Central memory CD4-positive, alpha-beta T cell (primary cell): ENCODE measurements at places on chromosomes 12 and 14.

DNA sequence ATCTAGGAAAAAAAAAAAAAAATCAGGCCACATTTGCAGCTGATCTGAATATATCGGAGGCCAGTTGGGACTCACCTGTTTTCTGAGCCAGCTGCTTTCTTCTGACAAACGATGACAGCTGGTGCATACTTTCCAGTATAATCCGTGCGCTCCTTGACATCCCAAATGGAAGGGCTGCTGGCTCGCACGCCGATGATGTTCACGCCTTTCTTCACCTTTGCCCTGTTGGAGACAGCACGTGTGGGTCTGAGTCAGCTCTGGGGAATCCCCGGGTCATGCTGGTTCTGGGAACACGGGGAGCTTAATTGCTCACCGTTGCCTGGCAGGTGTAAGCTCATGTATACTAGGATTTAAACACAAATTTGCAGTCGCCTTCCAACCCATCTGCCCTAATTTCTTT lies 372.8 kb downstream of the TMEM132D start:
- no peak for DNase-seq

DNA sequence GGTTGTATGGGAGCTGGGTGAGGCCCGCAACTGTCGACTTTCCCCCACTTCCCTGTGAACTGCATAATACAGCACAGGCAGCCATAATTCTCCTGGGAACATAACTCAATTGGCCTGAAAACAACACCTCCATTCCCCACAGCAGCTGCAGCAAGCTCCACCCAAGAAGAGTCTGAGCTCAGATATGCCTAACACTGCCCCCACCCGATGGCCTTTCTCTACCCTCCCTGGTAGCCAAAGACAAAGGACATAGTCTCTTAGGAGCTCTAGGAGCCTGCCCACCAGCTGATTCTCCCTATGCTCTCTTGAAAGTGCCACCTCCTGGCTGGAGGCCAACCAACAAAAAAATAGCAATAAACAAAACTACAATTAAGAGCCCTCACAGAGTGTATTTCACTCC lies 542.7 kb upstream of the LMO3 start:
- no peak for DNase-seq

DNA sequence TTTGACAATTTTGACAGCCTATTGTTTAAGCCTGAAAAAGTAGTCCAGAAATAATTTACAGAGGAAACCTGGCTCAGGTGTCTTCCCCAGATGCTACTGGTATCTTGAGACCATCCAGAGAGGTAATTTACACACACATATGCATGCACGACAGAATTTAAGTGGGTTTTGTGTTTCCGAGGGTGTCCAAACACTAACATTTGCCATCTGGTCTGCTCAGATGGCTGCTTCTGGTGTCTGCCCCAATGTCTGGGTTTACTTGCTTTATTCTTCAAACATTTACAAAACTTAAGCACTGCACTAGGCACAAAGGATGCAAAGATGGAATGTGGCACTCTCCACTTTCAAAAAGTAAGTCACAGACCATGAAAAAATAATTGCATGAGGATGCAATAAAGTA lies 226.6 kb upstream of the EGLN3 start:
- DNase-seq, result no peak

DNA sequence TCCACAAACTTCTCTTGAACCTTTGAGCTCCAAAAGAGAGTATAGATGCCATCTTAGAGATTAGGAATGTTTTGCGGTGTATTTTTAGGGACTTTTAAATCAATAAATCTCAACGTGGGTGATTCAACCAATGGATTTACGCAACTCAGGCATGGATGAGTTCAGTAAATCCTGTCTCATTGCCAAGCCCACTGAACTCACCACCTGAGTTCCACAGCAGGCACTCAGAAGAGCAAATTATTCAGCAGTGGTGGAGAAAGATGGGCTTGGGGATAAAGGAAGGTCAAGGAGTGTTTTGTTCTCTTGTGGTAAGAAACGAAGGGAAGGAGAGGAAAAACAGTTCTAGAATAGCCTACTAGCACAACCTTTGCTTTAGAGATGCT lies 68.7 kb upstream of the HMGA2 start:
- no peak for DNase-seq

DNA sequence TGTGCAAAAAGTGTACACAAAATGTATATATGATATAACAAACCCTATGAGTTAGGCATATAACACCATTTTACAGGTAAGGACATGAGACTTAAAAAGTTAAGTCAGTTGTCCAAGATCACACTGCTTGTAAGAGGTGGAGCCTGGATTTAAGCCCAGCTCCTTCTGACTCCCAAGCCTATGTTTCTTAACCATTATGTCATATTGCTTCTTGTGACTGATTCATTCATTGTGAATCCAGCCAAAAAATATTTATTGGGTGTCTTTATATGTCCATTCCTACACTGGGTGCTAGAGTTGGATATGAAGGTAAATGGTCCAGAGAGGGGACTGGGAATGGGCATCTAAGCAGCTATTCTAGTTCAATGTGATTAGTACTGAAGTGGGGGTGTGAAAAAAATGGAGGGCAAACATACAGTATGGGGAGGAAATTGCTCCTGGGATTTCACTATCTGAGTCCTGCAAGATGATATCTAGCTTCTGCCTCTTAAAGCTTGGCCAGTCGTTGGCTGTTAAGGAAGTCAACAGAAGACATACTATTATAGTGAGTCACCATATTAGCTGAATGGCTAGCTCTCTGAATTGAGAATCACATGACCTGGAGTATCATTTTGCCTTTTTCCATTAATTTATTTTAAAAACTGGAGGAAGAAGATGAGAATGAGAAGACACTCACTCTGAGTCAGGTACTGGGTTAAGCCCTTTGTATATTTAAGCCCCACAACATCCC lies 28.8 kb downstream of the PAX9 start:
- DNase-seq, result no peak

- no peak for DNase-seq
Measured at GRCh38 chr12:3863756-3864155, 9.4 kb downstream of the PARP11 start.

- DNase-seq, result no peak
Measured at GRCh38 chr12:125304029-125304428, 238.8 kb downstream of the AACS start.

- peak; percentile 7 for DNase-seq
Measured at GRCh38 chr12:52873832-52874572, 25.2 kb upstream of the KRT78 start.

DNA sequence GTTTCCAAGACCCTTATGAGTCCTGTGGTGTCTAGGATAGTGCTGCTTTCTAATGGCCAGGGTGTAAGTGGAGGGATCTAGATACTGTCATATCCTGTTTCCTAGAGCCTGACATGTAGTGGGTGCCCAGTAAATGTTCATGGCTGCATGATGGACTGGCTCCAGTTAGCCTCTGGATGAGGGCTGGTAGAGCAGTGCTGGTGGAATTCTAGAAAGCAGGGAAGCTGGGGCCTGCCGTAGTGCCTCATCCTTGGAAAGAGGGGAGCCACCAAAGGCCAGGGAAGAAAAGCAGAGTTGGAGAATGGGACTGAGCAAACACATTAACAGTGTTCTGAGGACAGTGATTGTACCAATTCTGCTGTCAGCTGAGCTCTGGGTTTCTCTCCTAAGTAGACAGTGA lies 637 bp downstream of the GZMB start:
- DNase-seq, result no peak

GRCh38 chr14:69005432-69006148 lies 26.5 kb upstream of the ACTN1 start:
- DNase-seq, result no peak

- DNase-seq, result no peak
Measured at GRCh38 chr12:7966563-7966962, 30.6 kb upstream of the SLC2A3 start.

DNA sequence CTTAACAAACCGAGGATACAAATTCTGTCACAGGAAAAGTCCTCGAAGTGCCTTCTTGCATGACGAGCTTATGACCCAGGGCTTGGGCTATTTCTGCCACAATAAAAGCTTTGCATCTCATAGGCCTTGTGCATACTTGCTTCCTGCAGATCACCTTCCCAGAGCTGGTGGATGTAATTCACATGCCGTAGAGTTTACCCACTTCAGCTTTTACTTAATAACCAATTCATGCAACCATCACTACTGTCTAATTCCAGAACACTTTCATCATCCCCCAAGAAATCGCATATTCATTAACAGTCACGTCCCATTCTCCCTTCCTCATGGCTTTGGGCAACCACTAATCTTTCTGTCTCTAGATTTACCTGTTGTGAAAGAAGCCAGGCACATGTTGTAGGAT lies 9.0 kb upstream of the BDKRB1 start:
- no peak for DNase-seq

- no peak for DNase-seq
Measured at GRCh38 chr14:45649051-45649450, 396.0 kb upstream of the MIS18BP1 start.

GRCh38 chr12:1533602-1534304 lies 60.6 kb downstream of the FBXL14 start:
- peak; percentile 40 for DNase-seq

- no peak for DNase-seq
Measured at GRCh38 chr12:126198516-126198915, 1133.3 kb downstream of the AACS start.

DNA sequence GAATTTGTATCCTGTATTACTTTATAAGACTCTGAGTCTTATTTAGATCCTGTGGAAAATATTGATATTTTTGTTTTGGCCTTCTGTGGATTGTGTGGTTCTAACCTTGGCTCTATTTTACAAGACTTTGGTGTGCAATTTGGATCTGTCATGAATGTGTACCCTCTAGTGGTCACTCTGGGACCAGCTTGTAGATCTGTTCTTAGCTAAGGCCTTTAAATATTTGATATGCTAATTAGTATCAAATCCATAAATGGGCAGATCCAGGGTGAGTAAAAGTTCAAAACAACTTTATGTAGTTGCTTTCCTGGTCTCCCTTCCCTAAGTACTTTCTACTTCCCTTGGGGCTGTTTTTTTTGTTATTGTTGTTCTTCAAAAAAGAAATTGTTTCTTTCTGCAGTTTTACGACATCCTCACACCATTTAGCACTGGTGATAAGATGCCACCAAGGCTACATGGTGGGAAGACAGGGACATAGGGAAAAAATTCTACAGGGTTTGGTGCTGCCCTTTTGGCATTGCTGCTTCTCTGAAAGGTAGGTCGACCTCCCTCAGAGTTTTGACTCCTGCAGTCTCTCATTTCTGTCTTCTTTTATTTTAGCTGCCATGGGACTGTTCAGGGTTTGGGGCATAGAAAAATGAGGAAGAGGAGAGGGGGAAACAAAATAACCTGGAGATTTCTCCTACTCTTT lies 238.5 kb downstream of the GPHN start:
- no peak for DNase-seq

DNA sequence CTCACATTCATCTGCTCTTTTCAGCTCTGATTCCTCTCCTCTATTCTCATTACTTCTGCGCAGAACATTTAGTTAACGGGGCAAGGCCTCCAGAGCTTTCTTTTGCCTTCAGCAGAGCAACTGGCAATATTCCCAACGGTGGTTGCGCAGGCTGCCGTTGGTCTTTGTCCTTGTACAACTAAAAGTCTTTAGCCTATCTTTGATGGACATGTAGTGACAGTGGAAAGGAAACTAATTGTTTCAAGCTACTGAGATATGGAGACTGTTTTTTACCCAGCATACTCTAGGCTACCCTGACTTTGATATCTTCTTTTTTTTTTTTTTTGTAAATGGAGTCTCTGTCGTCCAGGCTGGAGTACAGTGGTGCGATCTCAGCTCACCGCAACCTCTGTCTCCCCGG lies 12.6 kb downstream of the R3HDM2 start:
- DNase-seq, result no peak

- DNase-seq, result no peak
Measured at GRCh38 chr12:109736552-109737108, 23.0 kb downstream of the FAM222A start.

DNA sequence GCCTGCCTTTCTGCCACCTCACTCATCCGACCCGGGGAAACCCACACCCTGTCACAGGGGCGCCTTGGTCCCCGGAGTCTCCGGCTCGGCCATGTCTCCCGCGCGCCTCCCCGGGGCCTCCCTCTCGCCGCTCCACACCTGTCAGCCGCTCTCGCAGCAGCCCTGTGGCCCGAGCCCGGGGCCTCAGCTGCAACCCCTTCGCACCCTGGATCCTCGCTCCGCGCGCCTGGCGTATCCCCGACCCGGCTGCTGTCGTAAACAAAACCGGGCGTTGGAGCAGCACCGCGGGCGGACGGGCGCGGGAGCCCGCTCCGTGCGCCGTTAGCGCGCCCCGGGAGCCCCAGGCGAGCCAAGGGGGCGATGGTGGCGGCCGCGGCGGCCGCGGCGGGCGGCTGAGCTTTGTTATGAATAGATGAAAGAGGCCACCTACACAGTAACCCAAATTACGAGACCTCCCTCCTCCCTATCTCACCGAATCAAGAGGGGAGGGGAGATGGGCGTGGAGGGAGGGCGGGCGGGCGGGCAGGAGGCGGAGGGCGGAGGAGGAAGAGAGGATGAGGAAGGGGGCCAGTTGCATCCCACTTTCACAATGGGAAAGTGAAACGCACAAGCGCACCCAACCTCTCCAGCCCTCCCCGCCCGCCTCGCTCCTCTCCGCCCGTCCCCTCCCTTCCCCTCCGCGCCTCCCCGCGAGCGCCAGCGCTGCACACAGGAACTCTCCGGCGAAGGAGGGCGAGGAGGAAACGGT lies at the start of gene PLXNC1:
Gene PLXNC1, plus strand, starts transcription at position 587 of the 748 bp plus-strand sequence. CDS start 395 bp downstream, outside the sequence.
- DNase-seq, result peak; percentile 74
